ENCODE measurements at places on chromosomes 11 and 22.

GRCh38 chr11:88428959-88429358 is 91.4 kb upstream of the CTSC start:
- DNase-seq = no peak

- no peak for DNase-seq
Measured at GRCh38 chr11:68215524-68216170, 2.6 kb upstream of the KMT5B start.

DNA sequence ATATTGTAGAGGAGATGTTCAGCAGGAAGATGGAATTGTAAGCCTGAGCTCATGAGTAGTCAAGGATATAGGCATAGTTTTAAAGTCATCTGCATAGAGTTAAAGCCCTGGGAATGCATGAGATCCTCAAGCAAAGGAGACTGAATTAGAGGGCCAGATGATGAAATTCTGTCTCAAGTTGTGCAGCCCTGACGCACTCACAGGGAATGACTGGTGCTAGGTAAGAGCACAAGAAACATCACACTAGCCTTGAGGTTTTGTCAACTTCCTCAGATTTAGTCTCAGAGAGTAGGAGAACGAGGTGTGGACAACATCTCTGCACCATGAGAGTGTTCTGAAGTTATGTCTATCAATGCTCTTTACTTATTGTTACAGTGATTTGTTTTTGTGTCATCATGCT is 5.8 kb downstream of the RAB38 start:
- DNase-seq = no peak

- DNase-seq = no peak
Measured at GRCh38 chr11:66752148-66752547, 23.1 kb upstream of the SPTBN2 start.
